ENCODE measurements at places on chromosomes 7 and 10. TPM values are rescaled to one million over a fixed set of nuclear protein-coding genes. Genes with fewer than 3 reads are reported as not detected.

GIMAP6 gene
- total RNA-seq = not detected

GRCh38 chr7:46633200-46633599 is 712.1 kb upstream of the IGFBP3 start:
- no peak for DNase-seq

PDE6C gene
- total RNA-seq = not detected

SFRP5 gene
- 9.6 TPM for total RNA-seq

- no peak for DNase-seq
These were observed 45.0 kb upstream of the AGBL3 start for GRCh38 chr7:134941185-134941900.

DNA sequence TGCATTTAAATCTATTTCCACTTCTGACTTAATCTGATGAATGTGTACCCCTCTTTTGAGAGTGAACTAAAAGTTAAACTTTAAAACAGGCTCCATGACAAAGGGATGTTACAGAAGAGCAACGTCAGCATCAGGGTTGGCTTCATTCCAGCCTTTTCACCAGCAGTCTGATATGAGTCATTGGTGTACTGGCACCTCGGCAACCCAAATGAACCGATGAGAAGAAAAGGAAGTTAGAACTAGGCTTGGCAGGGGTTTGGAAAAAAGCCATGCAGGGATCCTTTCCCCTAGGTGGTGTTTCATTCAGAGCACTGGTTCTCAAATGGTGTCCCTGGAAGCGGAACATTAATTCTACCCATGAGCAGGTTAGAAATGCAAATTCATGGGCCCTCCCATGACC is 53.6 kb downstream of the SEC61G start:
- no peak for DNase-seq

PKD1L1 gene
- total RNA-seq = 0.17 TPM

- peak; percentile 42 for DNase-seq
These were observed 565.2 kb downstream of the TCERG1L start for GRCh38 chr10:130746311-130746710.
